ENCODE measurements at places on chromosomes 4 and X. TPM values are rescaled to one million over a fixed set of nuclear protein-coding genes. Genes with fewer than 3 reads are reported as not detected.

The MAML3 gene
- polyA plus RNA-seq: 1.9 TPM

GRCh38 chr4:48261281-48261680, 8.4 kb downstream of the TEC start:
- DNase-seq: no peak

DNA sequence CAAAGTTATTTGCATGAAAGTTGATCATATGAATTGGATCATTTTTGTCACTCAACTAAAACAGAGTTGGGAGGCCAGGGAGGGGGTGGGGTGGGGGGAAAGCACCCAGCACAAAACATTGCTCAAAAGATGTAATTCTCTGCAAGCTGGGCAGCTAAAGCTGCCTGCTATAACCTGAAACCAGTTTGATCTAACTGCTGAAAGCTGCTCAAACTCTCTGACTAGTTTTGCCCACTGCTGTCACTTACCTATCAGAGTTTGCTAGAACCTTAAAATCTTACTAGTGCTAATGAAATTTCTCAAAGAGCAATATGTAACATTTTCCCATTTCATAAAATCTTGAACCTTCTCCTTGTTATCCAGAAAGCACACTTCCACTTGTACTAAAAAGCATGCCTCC, 10.4 kb downstream of the CXCL8 start:
- DNase-seq: no peak

DNA sequence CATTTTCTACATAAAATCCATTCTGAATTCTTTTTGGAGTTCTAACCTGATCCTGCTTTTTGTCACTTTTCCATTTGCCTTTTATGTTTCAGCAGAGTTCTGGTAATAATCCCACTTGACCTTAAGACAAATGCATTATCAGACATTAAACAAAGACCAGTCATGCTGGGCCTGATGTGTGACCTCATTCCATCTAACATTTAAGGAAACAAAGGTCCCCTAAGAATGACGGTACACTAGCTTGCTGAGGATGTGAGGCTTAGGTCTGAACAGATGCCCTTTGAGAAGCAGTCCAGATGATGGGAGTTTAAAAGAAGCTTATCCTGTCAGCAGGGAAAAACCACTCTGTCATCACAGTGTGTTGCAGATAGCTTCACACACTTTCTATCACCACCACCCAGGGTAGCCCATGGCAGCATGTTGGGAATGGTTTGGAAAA, 38.1 kb upstream of the PDE5A start:
- DNase-seq: no peak

The ADGRL3 gene
- polyA plus RNA-seq: 0.01 TPM

GRCh38 chr4:38202242-38202641, 242.0 kb downstream of the PTTG2 start:
- no peak for DNase-seq

The MAGEB10 gene
- not detected for polyA plus RNA-seq

- DNase-seq: no peak
Measured at GRCh38 chr4:17964576-17964975, 57.0 kb downstream of the LCORL start.

The ARMCX6 gene
- polyA plus RNA-seq: 64.4 TPM

DNA sequence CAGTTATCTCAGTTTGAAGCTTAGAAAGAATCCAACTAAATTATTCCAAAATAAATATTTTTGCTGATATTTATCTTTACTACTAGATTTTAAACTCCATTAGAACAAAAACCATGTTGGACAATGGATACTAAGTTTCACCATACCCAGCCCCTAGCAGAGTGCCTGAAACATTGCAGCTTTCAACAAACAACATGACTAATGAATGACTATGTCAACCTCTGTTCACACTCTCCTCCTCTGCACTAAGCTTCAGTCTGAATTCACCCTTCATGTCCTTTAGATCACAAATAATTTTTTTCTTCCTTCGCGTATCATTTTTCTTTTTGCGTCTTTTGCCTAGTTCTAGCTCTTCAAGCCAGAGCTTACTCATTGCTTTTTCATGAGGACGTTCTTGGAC, 315.2 kb downstream of the PCDH10 start:
- no peak for DNase-seq

DNA sequence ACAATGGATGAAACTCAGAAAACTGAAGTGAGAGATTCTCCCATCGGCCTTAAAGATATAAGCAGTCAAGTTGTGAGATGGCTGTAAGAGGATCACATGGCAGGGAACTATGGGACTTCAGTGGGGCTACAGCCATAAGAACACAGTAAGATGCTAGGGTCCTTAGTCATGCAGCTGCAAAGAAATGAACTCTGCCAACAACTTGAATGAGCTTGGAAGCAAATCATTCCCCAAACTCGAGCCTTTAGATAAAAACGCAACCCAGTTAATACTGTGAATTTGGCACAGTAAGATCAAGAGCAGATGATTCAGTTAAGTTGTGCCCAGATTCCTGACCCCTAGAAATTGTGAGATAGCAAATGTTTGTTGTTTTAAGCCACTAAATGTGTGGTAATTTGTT, 117.3 kb downstream of the FAM13A start:
- DNase-seq: no peak

- DNase-seq: peak; percentile 3
Measured at GRCh38 chrX:122238801-122239200, 945.3 kb upstream of the GRIA3 start.

The VSIG1 gene
- polyA plus RNA-seq: 0.26 TPM

- no peak for DNase-seq
Measured at GRCh38 chr4:52750819-52751486, at the start of gene ERVMER34-1. TSS of gene ERVMER34-1 (minus strand) at chr4:52751425. CDS start at chr4:52745520, 5,905 bp downstream.

- no peak for DNase-seq
Measured at GRCh38 chrX:142828129-142828528, 197.6 kb upstream of the SPANXN4 start.

The NPY1R gene
- not detected for polyA plus RNA-seq

DNA sequence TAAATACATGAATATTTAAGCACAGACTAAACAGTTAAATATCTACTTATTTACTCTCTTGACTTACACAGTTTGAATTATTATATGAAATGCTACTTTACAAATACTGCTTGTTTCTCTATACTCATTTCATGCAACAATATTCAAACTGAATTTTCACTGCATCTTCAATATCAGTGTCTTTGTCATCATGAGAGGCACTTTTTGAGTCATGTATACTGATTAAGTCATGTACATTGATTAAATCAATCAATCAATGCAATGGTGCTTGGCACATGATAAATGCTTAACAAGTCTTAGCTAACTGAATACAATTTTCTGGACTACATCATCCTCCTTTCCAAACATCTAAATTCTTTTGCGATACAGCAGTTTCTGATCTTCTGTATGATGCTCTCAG, 67.1 kb downstream of the CHM start:
- DNase-seq: no peak

GRCh38 chr4:164930647-164931046, 46.8 kb downstream of the TRIM61 start:
- DNase-seq: no peak

DNA sequence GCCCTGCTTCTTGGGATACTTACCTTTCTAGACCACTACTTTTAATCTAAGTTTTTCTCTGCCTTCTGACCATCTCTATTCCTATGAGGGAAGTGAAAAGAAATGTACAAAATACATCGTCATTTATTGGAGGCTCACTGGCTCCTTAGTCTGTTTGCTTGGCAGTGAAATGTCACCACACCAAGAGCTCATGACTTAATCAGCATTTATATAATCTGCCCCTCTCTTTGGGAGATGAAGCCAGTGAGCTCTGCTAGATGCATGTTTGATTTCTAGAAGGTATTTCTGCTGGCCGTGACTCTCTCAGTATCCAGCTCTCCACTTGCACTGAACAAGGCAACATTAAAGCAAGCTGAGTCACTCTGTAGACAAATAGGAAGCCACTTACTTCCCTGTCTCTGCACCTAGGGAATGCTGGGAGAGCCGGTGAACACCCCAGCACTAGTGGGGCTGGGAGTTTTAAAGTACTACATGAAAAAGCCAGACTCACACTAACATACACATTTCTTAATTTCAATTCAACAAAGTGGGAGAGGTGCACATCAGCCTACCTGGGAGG, 79.1 kb downstream of the MID1IP1 start:
- DNase-seq: no peak

- no peak for DNase-seq
Measured at GRCh38 chrX:40449956-40450706, 130.6 kb upstream of the ATP6AP2 start.

- no peak for DNase-seq
Measured at GRCh38 chr4:167903291-167903721, 189.0 kb upstream of the ANXA10 start.

DNA sequence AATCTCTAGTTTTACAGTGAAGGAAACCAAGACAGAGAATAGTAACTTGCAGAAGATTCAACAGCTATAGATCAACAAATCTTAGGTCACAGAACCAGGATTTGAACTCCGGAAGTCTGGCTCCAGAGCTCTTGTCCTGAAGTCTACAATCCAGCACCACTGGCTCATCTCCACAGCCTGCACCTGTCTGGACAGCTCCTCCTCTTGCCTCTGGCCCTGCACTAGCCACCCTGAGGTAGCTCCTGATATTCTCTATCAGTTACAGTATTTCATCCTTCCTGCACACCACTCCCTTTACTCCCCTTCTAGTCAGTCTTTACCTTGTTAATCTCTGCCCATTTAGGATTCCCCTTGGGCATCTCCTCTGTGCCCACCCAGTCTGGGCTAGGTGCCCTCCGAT, 58.1 kb upstream of the LNX1 start:
- no peak for DNase-seq

GRCh38 chrX:666762-667720, 36.5 kb downstream of the SHOX start:
- no peak for DNase-seq

The NEXMIF gene
- under 0.01 TPM for polyA plus RNA-seq

The PLA2G12A gene
- 52.7 TPM for polyA plus RNA-seq

The FGB gene
- polyA plus RNA-seq: not detected

The NOX1 gene
- not detected for polyA plus RNA-seq

DNA sequence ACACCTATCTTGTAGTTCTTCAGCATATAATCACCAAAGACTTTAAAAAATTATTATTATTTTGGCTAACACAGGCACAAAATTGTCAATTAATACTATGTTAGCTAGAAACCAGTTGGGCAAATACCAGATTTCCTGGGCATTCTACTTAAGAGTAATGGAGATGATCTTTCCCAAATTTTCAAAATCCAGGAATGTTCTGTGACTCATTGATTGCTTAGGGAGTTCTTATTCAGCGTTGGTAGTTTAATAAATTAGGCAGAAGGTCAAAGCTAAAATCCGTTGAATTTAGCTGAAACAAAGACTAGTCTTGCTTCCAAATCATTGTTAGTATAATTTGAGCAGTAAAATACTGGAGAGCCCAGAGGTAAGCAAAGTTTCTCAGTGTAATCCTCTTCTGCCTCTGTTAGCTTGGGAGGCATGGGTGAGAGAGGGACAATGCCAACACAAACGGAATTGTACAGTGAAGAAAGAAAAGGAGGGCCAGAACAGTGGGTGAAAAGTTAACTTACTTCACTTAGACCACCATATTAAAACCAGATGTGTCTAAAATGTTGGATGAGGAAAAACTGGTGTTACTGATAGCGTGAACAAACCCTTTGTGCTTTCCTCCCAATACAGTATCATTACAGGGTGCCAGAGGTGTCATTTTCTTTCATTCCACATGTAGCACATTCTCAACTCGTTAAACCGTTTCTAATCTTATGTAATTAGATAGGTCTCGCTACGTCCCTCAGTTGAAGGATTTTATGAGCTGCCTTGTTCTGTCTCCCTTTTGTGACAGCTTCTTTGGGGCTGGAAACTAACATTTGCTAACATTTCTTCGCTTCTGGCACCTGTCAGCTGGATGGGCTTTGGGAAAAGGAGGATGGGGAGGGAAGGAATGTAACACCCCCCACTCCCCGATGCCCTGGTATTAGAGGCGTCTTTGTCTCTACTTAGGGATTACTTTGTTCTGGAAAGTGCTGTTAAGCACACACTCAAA, 87.4 kb upstream of the CITED1 start:
- no peak for DNase-seq

The ATP2B3 gene
- not detected for polyA plus RNA-seq

DNA sequence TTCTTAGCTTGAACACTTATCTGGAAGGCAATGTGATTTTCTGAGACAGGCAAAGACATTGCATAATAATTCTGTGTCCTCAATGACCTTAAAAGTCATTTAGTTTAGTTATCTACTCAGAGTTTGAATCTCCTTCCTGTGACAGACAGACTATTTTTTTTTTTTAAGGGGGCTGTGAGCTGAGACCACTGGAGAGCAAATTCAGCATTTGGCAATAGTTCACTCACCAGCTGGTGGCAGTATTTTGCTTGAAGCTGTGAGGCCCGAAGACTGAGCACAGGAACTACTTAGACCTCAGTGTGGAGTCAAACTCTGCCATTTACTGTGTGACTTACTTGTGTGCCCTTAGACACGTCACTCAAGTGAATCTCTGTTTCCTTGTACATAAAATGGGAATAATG, 22.9 kb upstream of the CPE start:
- DNase-seq: no peak

DNA sequence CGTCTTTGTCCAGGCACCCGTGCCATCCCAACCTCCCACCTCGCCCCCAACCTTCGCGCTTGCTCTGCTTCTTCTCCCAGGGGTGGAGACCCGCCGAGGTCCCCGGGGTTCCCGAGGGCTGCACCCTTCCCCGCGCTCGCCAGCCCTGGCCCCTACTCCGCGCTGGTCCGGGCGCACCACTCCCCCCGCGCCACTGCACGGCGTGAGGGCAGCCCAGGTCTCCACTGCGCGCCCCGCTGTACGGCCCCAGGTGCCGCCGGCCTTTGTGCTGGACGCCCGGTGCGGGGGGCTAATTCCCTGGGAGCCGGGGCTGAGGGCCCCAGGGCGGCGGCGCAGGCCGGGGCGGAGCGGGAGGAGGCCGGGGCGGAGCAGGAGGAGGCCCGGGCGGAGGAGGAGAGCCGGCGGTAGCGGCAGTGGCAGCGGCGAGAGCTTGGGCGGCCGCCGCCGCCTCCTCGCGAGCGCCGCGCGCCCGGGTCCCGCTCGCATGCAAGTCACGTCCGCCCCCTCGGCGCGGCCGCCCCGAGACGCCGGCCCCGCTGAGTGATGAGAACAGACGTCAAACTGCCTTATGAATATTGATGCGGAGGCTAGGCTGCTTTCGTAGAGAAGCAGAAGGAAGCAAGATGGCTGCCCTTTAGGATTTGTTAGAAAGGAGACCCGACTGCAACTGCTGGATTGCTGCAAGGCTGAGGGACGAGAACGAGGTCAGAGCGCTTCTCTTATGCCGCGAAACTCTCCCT, at the start of gene TET2:
Gene TET2, plus strand, starts transcription at position 601 of the 740 bp plus-strand sequence. CDS start 87,067 bp downstream, outside the sequence.
- DNase-seq: peak; percentile 35

The STEEP1 gene
- 20.5 TPM for polyA plus RNA-seq

The AVPR2 gene
- not detected for polyA plus RNA-seq

The ARR3 gene
- polyA plus RNA-seq: not detected

GRCh38 chr4:187393531-187394344, 601.8 kb upstream of the ZFP42 start:
- DNase-seq: peak; percentile 51

DNA sequence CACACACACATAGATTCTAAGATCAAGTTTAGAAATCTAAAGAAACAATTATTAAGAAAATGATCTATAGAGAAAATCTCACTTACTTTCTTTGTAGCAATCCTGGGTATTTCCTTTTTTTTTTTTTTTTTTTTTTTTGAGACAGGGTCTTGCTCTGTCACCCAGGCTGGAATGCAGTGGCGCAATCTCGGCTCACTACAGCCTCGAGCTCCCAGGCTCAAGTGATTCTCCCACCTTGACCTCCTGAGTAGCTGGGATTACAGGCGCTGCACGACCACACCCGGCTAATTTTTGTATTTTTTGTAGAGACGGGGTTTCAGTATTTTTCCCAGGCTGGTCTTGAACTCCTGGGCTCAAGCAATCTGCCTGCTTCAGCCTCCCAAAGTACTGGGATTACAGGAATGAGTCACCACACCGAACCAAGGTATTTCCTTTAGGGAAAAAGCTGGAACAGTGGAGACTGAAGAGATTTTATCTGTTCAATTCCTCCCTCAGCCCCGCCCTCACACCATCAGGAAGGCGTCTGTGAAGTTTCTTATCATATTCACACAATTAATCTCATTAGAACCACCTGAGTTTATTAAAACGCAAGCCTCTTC, at the start of gene TRIML2:
Gene TRIML2, minus strand, starts transcription at position 447 of the 599 bp plus-strand sequence. CDS start 4,235 bp downstream, outside the sequence.
- DNase-seq: no peak
